ENCODE measurements at places on chromosomes 7 and 10.
A peak's percentile ranks its signal among the peaks of the same experiment; 100 is the strongest.

DNA sequence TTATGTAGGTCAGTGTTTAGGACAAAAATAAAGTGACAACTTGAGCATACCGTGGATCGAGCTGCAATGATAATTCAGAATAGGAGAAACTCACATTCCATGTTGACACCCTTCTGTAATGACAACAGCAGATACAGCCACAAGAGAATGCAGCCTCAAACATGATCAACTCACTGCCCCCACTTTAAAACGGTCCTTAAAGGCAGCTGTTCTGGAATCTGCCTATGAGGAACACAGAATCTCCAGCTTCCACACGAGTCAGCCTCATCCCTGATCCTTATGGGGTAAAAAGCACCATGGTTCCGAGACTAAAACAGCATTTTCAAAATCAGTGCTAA is 32.5 kb upstream of the DAGLB start:
- no peak for DNase-seq

DNA sequence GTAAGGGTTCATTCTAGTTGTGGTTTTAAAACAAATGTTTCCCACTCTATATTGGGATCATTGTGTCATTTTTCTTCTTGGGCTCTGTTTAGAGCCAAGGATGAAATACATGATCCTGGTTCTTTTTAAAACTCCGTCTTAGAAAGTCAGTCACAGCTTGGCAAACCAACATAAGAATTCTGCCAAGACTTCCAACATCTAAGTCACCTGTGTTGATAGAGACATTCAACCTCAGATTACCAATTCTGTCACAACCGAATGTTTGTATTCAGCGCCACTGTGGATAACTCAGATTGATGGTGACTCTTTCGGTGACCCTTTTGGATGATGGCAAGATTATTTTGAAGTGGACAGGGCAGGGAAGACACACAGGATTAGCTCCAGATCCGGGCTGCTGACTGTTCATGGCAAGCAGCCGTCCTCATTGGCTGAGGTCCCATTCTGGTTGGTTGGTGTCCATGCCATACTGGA is 255.4 kb downstream of the ARHGAP21 start:
- DNase-seq = no peak

DNA sequence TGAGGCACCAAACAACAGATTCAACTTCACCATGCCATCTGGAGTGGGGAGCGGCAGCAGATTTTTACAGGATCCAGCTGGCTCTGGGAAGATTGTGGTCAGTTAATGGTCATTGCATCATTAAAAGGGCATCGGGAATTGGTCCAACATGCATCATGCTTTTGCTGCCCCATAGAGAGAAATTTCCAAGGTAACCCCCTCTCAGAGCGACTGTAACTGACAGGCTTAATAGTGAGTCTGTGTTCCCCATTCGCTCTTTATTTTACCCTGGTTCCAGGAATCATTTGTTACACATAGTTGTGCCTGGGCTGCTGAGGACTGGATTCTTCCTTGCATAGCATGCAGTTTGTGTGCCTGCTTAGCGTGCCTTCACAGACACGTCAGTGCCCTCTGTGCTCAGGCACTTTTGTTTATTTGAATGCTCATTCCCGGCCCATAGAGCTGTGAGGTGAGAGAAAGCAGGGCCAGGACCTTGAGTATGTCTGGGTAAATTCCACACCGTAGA is 49.9 kb downstream of the CDHR3 start:
- no peak for DNase-seq

GRCh38 chr7:141738592-141739013 is 445 bp downstream of the SSBP1 start:
- DNase-seq = no peak

GRCh38 chr7:29105191-29105590 is 41.1 kb downstream of the CPVL start:
- no peak for DNase-seq

DNA sequence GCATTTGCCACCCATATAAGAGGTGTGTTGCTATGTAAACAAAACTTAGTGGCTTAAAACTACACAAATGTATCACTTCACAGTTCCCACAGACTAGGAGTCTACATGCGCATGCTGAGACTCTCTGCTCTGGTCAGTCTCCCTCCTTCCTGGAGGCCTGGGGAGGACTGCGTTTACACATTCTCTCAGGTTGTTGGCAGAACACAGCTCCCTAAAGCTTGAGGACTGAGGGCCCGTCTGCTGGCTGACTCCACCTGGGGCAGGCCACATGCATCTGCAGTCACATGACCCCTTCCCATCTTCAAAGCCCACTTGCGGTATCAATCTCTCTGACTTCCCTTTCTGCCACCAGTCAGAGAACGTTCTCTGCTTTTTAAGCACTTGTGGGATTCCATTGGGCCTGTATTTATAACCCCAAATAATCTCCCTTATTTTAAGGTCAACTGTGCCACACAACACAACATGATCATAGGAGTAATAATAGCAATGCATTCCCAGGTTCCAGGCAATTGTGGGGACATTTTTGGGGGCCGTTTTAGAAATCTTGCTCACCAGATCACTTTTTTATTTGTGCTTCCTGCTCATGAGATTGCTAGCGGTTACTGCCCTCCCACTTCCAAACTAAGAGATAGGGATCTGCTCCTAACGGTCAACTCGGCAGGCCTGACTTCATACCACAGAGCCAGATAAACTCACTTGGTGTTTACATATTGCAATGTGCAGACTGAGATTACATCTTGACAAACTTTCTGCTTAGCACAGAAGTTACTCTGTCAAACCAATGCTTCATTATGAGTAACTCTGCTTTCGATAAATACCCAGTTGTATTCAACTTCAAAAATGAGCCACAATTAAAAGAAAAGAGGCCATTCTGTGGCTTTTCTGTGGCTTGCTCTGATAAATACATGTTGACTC is 96.3 kb downstream of the ALOX5 start:
- peak; percentile 46 for DNase-seq

DNA sequence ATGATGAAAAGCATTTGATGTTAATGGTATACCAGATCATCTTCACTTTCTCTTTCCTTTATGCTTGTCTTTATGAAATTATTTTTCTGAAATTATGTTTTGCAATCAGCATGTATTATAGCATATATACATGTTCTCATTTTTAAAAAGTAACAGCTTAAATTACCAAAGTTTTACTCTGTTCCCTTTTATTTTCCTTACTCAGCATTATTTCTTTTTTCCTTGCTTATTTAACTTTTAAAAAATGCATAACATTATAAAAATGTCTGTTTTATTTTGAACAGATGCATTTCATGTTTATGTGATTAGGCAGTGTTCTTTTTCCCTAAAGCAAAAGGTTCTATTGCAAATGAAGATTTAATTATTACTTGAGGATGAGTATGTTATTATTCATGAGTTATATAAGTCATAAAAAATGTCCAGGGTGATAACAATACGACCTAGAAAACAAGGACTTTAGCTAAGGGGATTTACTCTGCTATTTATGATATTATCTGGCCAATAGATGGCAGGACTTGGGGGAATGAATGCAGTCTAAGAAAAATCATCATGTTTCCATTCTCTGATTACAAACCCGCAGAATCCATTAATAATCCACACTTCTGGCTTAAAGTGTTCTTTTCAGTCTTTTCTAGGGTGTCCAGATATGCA is 38.5 kb downstream of the CABCOCO1 start:
- DNase-seq = no peak

DNA sequence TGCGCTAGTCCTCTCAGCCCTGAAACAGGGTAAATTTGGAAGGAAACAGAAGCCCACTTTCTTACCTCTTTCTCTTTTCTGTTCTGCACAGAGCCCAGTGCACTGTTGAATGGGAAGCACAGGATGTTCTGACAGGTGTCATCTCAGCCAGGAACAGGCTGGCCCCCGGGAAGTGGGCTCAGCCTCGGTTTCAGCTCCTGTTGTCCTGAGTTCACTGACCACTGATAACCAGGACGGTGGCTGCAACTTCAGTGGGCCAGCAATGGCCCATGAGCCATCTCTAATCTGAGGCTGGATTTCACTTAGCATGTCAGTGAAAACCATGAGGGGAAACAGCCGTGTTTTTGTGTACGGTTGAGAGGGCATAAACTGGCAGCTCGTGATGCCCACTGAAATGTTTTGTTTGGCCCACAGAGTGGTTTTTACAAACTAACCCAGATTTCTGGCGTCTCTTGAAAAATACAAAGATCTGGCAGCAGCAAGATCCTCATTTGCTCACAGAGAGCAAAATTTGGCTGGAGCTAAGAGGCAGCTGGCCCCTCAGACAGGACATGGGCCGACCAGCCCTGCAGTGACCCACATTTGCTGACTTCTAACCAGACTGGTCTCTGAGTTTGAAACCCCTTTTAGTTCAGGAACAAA is 455.9 kb downstream of the PAXIP1 start:
- DNase-seq = no peak

DNA sequence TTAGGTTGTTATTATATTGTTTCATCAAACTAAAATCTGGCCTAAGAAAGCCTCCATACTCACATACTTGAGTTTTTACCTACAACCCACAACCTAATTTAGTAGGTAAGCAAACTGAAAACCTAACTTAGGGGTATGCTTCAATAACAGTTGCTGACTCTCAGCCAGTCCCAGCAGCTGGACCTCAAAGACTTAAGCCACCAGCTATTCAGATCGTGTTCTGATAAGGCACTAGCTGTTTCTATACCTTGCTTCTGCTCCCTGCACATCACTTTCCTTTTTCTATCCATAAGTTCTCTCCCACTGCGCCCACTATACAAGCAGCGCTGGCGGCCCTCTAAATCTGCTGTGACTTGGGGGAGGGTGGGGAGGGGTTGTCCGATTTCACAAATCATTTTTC is 42.3 kb downstream of the SUGCT start:
- no peak for DNase-seq

DNA sequence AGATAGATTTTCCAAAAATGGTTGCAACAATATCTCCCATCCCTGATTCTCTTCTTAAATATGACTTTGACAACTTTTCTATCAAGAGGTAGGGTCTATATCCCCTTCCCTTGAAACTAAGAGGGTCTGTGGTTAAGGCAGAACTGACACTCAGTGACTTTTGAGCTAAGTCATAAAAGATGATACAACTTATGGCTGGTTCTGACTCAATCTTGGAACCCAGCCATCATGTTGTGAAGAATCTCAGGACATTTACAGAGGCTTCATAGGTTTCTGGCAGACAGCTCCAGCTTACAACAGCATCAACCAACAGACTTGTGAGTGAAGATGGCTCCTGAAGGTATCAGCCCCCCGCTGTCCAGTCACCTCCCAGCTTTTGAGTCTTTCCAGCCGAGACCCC is 203.5 kb downstream of the RNLS start:
- no peak for DNase-seq

DNA sequence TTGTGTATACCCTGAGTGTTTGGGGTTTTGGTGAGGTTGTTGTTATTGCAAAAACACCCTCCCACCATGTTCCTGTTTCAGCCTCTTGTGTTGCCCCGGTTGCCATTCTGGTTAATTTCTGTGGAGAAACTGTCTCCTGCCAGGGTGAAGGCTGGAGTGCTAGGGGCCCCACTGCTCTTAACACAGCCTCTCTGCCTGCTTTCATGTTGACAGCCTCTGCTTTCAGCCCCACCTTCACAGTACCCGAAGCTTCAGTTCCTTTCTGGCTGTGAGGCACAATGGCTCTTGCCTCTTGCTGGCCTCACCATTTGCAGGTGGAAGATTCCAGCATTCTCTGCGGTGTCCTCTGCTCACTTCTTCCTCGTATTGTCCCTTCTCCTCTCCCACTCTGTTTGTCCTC is 19.2 kb downstream of the SLC18A2 start:
- DNase-seq = no peak

GRCh38 chr10:19576576-19576975 is 239.7 kb upstream of the PLXDC2 start:
- DNase-seq = no peak

DNA sequence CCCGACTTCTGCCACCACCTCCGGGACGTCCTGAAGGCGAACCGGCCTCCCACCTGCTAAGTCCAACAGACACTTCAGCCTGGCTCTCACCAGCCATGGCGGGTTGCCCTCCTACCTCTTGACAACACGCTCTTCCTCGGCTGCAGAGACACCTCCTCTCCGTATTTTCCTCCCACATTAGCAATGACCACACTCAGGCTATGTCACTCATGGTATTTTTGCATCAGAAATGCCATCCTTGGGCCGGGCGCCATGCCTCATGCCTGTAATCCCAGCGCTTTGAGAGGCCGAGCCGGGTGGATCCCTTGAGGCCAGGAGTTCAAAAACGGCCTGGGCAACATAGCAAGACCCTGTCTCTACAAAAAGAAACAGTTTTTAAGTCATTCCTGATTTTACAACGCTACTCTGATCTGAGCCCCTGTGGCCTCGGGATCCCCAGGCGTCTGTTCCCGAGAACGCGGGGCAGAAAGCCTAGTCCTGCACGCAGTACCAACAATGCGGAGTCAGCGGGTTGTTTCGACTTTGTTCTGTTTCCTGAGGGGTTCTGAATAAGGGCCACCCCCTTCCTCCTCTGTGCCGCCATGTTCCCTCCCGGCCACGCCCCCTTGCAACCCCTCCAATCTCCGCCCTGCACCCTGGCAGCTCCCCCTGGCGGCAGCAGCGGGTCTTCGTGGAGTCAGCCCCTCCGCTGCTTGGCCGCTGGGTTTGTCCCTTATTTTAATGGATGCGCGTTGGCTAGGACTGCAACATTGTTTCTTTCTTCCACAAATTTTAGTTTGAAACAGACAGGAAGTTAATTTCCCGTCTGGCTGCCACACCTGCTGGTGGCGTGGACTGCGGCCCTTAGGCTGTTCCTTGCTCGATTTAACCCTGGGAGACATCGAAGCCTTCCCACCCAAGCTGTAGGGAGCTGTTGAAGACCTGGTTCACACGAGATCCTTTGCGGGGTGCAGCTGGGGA is 9.7 kb upstream of the ZFAND2A start:
- peak; percentile 79 for DNase-seq

GRCh38 chr10:91250341-91250740 is 29.9 kb downstream of the PCGF5 start:
- DNase-seq = no peak

DNA sequence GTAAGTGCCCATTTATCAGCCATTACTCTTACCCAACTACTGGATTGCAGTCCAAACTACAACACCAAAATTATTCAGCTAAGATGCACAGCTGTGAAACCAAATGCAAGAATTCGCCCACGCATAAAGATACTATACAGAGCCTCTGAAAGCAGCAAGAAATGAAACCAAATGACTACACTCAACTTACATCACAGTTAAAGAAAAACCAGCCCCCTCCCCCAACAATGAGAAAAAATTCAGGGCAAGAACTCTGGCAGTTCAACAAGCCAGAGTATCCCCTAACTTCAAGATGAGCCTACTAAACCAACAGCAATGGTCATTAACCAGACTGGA is 209.1 kb upstream of the VWC2 start:
- DNase-seq = no peak

DNA sequence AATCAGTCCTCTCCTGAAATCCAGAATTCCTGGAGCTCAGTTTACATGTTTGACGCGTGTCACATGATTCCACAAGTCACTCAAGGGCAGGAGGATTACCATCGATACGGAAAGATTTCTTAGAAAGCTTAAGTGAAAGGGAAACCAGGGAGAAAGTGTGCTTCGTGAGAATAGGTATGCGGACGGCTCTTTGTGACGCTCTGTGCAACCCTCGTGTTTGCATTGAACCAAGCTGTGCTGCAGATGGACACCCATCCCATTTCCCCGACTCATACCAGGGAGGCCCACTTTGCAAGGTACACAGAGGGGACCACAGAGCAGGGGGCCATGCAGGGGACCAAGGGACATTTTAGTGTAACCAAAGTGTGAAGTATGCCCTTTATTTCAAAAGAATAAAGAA is 43.2 kb downstream of the IKZF1 start:
- DNase-seq = no peak

Data from stimulated activated CD4-positive, alpha-beta T cell treated with anti-CD3 and anti-CD28 coated beads, Interleukin-2, amount 100 ng/mL, for 24 hours (primary cell).